ENCODE measurements at places on chromosomes 12 and 14.

GRCh38 chr12:133046698-133047097, 9.4 kb downstream of the ZNF84 start:
- no peak for DNase-seq

GRCh38 chr14:104937161-104937560, 12.5 kb downstream of the PLD4 start:
- DNase-seq = no peak

DNA sequence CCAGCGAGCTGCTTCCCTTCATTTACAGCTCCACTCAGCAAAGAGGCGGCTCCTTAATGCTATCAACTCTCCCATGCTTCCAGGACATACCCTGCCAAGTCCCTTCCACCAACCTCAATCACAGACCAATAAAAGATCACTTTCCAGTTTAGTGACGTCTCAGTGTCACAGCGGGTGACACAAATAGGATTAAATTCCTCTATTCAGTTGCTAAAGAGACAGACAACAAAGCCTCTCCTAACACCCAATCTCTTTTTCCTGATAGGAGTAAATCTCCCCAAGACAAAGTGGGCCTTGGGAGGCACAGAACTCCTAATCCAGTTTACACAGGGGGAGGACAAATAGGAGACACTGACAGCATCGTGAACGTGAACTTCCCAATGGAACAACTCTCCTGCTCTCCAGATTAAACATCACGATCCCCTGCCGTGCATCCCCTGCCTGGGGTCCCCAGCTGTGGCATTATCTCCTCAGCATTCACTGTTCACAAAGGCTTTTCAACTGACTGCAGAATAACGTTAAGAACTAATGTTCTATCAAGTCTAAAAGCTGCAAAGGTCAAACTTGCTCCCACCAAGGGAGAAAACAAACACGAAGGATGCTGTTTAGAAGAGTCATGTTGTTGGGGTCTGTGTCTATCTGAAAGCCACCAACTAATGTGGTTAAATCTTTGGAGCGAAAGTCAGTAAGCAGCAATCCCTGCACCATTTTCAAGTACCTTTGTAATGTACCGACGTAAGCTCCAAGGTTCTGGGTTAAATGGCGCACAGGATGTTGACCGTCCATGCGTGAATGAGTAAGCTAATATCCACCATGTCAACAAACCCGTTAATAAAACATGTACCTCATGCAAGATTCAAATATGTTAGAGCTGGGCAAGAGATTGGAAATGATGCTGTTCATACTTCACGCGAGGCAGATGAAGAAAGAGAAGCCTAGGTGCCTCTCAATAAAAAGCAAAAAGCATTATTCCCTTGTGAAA, 31.5 kb downstream of the TMEM132D start:
- no peak for DNase-seq

DNA sequence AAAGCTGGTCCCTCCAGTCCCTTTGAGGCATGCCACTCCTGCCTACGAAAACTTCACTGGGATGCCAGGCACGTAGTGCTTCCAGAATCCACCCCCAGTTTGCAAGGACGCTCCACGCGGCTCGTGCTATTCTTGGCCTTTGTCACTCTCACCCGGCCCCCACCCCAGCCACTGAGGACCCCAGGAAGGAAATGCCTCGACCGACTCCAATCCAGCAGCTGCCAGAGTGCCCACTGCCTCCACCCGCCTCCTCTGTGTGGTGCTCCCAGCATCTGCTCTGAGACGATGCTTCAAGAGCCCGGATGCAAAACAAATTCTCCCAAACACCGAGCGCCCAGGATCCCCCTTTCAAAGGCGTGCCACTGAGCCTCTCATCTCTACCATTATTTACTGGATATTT, 123.9 kb downstream of the RFLNA start:
- DNase-seq = no peak

GRCh38 chr12:1805441-1806081, 14.8 kb upstream of the LRTM2 start:
- no peak for DNase-seq

DNA sequence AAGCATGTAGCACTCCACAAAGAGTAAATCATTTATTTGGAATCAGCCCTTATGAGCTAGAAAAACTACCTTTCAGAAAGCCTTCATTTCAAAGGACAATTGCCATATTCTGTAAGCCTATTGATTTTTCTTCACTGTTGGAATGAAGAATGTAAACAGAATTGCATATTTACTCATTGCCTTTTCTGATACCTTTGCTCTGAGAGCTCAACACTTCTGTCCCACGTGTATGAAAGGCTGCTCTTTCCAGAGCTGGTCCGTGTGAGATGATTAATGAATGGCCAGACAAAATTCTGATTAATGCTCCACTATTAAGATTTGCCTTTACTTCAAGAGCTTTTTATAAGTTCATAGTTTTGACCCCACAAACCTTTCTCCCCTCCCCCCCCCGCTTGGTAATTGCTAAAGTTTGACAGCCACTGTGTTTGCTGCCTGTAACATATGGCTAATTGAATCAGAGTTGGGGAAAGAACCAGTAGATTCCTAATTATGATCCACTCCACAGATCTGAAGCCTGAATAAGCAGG, 63.0 kb upstream of the PLEKHA5 start:
- DNase-seq = no peak

DNA sequence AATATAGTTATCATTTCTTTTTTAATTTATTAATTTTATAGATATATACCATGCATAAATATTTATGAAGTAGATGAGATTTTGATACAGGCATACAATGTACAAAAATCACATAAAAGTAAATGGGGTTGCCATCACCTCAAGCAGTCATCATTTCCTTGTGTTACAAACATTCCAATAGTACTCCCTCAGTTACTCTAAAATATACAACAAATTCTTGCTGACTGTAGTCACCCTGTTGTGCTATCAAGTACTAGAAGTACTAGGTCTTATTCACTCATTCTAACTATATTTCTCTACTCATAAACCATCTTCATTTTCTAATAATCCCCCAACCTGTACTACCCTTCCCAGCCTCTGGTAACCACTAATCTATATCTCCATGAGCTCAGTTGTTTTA, 432.6 kb upstream of the SYT1 start:
- no peak for DNase-seq

- no peak for DNase-seq
Observed at GRCh38 chr14:51242545-51243490, 2.8 kb downstream of the TMX1 start.

DNA sequence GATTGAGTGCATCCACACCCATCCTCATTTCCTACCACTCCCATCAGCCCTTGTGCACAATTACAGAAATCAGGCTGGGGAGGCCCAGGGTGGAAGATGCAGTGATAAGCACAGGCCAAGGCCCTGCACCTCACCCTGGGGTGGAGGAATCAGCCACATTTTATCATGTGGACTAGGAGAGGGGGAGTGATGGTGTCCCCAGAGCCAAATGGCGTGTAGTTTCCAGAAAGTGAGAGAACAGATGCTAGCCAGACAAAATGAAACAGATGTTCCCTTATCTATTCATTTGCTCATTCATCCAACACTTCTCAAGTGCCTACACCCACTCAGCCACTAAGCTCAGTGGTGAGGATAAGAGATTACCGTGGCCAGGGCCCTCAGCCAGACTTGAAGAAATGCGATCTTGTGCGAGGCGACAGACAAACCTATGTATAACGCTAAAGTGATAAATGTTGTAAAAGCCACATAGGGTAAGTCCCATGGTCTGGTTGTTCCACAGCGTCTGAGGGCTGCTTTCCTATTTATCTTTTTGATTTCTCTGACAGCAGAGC, 93.6 kb downstream of the STAB2 start:
- no peak for DNase-seq
